ENCODE measurements at places on chromosomes 12 and 14.

- DNase-seq = no peak
Observed at GRCh38 chr12:32493282-32493681, 93.9 kb downstream of the FGD4 start.

- DNase-seq = no peak
Observed at GRCh38 chr12:29844667-29845066, 60.9 kb upstream of the TMTC1 start.

- DNase-seq = no peak
Observed at GRCh38 chr14:68476212-68477109, 316.4 kb downstream of the ZFP36L1 start.

- DNase-seq = no peak
Observed at GRCh38 chr14:33805593-33805992, 145.3 kb downstream of the EGLN3 start.

DNA sequence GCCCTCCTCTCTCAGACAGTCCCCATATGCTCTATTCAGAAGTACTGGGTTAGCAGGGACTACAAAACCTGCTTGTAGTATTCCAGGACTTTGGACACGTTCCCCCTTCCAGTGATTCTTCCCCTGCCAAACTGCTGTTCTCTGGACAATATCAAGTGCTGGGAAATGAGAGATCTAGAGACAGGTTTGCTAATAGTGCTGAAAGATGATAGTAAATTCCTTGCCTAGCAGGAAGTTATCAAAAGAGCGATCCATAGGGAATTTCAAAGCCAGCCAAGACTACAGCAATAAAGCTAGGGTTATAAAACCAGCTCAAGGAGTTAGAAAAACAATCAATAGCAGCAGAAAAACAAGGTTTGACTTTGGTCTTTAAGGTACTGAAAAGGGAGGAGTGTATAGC is 15.2 kb downstream of the SLC7A8 start:
- no peak for DNase-seq

DNA sequence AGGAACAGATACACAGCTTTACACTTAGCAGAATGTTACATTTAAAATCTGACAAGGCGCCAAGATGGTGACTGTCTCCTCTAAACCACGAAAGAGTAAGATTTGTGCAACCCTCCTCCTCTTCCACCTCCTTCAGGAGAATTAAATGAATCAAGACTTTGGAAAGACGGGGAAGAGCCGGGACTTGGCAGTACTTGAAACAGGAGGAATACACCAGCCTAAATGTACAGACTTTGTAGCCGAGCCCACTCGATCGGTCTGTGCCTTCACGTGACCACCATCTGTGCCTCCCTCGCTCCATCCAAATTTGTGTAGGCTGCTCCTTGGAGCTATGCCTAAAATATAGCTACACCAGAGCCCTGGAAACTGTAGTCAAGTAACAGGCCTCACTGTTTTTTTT is 38.3 kb downstream of the SSPN start:
- DNase-seq = peak; percentile 94

DNA sequence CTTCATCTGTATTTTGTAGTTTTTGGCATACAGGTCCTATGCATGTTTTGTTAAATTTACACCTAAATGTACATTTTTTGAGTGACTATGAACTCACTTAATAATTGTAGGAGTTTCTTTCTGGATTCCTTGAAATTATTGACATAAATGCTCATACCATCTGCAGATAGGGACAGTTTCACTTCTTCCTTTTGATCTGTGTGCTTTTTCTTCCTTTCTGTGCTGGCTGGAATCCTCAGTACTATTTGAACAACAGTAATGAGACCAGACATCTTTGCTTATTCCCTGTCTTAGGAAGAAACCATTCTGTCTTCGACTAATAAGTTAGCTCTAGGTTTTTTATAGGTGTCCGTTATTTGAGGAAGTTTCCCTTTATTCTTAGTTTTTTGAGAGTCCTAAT is 110.3 kb downstream of the ADGRD1 start:
- DNase-seq = no peak

DNA sequence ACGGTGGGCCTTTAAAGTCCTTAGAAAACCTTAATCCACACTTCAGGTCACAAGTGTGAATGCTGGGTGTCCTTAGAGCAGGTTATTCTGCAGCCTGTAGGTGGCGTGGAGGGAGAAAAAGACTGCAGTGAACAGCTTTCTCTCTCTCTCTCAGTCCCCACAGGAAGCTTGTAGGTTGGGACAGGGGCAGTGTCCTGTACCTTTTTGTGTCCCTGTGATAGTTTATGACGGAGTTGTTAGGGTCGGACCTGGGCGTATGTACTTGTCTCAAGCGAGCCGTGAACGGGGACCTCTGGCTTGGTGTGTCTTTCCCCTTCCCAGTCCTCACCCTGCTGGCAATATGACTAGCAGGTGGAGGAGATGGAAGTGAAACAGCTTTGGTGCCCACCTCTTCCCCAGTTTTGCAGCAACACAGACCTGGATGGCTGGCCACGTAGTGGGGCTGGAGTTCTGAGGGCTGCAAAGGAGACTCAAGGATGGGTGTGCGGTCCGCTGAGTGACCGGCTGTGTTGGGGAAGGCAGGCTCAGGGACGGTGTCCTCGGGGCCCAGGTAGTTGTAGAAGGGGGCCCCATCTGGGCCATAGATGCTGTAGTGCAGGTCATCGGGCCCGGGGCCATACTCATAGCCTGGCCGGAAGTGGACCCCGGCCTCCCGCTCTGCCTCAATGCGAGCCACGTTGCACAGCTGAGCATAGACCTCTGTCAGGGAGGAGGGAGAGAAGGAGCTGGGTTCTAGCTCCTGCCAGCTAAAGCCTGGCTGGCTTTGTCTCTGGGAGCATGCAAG is 8.9 kb downstream of the ISCA2 start:
- DNase-seq = no peak
